ENCODE measurements at places on chromosomes 6 and 20.

DNA sequence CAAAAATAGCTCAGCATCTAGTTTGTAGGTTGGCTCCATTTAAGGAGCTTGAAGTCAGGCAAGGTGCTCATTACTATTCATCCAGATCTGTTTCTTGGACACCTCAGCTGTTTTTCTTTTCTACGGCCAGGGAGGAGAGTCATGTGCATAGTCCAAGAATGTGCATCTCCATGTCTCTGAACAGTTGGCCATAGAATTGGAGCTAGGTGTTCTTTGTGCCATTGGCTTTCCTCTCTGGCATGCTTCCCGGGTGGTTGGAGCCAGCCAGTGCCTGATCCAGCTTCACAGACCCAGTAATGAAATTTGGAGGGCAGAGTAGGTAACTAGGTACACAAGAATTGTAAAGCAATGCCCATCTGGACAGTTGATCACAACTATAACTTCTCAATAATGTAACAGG lies 21.6 kb downstream of the EYA4 start:
- no peak for DNase-seq

- DNase-seq = no peak
Measured at GRCh38 chr6:33018904-33019303, 9.5 kb upstream of the HLA-DOA start.

DNA sequence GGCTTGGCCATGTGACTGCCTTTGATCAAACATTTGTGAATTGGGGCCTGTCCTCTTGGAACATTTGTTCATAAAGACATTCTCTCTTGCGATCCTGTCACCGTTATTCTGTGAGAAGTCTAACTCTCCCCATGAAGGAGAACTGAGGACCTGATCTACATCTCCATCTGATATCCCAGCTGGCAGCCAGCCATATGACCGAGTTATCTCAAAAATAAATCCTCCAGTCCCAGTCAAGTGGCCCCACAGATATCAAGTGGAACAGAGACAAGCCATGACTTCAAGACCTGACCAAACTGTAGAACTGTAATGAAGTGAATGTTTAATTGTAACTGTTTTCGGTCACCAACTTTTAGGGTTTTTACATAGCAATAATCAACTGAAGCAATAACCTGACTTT lies 25.7 kb downstream of the SNX3 start:
- no peak for DNase-seq

DNA sequence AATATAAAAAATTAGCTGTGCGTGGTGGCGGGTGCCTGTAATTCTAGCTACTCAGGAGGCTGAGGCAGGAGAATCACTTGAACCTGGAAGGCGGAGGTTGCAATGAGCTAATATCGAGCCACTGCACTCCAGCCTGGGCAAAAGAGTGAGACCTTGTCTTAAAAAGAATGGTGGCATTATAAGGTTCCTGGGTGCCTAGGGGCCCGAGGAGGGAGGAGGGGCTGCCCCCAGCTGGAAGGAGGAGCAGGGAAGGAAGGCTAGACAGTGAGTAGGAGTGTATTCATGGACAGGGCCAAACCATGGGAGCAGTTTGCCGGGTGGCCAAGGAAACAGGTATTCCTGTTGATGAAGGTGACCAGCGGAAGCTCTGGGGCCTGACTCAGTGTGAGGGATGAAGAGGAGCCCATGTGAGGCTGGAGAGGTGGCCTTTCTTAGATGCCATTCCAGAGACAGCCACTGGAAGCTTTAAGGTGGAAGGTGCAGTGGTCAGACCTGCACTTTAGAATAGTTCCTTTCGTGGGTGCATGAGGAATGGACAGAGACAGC lies 24.2 kb downstream of the MANBAL start:
- no peak for DNase-seq

- DNase-seq = no peak
Measured at GRCh38 chr6:73537677-73538076, 16.8 kb upstream of the EEF1A1 start.

GRCh38 chr20:22333885-22334545 lies 250.4 kb downstream of the FOXA2 start:
- no peak for DNase-seq

DNA sequence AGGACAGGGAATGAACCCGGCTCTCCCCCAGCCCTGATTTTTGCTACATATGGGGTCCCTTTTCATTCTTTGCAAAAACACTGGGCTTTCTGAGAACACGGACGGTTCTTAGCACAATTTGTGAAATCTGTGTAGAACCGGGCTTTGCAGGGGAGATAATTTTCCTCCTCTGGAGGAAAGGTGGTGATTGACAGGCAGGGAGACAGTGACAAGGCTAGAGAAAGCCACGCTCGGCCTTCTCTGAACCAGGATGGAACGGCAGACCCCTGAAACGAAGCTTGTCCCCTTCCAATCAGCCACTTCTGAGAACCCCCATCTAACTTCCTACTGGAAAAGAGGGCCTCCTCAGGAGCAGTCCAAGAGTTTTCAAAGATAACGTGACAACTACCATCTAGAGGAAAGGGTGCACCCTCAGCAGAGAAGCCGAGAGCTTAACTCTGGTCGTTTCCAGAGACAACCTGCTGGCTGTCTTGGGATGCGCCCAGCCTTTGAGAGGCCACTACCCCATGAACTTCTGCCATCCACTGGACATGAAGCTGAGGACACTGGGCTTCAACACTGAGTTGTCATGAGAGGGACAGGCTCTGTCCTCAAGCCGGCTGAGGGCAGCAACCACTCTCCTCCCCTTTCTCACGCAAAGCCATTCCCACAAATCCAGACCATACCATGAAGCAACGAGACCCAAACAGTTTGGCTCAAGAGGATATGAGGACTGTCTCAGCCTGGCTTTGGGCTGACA lies 28.8 kb upstream of the ZBP1 start:
- no peak for DNase-seq

GRCh38 chr6:43240950-43241349 lies 2.3 kb upstream of the TTBK1 start:
- DNase-seq = no peak

DNA sequence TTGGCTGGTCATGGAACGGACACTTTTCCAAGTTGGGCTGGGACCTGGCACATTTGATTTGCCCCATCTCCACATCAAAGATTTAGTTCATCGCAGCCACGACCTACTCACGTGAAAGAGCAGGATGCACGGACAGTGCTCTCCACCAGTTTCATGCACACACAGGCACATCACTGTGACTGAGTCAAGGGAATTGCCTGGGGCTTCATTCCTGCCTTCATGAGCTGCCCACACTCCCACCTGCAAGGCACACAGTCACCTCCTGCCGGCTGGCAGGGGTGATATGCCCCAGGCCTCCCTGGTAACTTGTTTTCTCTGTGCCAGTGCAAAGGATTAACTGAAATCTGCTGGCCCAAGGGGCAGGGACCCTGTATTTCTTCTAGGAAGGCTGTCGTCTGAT lies 23.3 kb upstream of the CST1 start:
- no peak for DNase-seq

GRCh38 chr6:44614396-44614795 lies 226.9 kb downstream of the CDC5L start:
- DNase-seq = no peak

DNA sequence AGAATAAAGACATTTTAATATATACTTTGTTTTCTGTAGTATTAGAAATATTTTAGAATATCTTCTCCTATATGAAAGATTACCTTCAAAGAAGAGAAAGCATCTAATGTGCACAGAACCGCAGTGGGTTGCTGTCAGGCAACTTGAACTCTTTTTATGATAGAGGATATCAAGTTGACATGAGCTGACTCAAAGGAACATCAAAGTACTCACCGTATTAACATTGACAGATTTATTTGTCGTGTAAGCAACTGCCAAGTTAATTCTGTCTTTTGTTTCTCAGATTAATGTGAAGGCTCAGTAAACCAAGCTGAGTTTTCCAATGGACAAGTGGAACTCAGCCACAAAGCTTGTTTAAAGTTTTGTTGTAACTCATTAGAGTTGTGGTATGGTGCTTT lies 2.2 kb upstream of the GINM1 start:
- no peak for DNase-seq

DNA sequence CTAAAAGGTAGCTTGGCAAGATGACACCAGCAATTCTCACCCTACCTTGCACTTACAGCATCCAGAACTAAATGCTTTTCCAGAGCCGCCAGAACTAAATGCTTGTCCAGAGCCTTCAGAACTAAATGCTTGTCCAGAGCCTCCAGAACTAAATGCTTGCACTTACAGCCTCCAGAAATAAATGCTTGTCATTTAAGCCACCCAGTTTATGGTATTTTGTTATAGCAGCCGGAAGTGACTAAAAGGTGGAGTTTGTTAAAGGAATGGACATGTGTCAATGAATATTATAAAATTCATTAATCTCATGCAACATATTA lies 133.5 kb downstream of the GPX5 start:
- no peak for DNase-seq

- no peak for DNase-seq
Measured at GRCh38 chr6:131629651-131630050, 1.6 kb upstream of the MED23 start.

DNA sequence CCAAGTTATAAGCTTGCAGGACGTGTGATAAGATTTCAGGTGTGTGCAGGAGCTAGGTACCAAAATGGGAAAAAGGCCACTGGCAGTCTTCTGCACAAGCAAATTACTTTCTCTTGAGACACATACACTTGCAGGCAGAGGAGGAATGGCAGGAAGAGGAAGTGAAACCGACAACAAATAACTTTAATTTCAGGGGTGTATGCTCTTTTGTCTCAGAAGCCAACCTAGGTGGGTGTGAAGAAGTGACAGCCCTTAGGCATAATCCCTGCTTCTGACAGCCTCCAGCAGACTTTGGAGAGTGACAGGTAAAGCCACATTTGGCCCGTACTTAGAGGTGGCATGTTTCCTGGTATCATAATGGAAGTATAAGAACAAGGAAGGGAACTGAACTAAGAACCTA lies 118.8 kb upstream of the TRAF3IP2 start:
- no peak for DNase-seq

DNA sequence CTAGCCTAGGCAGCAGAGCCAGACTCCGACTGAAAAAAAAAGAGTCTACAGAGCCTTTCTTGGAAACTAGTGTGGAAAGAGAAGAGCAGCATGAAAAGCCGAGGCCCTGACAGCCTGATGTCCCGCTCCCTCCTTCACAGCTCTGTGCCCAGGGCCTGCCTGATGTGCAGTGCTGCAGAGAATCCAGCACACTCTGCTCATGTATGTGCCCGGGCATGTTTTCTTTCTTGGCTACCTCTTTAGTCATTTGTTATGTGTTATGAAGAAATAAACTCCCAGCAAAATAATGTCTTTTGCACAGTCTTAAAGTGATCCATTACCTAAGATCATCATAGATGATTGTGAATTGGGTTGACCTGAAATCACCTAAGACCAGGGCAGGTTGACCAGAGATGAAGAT lies 78.1 kb upstream of the EZR start:
- DNase-seq = no peak

GRCh38 chr6:106181664-106182418 lies 95.7 kb downstream of the PRDM1 start:
- DNase-seq = no peak

DNA sequence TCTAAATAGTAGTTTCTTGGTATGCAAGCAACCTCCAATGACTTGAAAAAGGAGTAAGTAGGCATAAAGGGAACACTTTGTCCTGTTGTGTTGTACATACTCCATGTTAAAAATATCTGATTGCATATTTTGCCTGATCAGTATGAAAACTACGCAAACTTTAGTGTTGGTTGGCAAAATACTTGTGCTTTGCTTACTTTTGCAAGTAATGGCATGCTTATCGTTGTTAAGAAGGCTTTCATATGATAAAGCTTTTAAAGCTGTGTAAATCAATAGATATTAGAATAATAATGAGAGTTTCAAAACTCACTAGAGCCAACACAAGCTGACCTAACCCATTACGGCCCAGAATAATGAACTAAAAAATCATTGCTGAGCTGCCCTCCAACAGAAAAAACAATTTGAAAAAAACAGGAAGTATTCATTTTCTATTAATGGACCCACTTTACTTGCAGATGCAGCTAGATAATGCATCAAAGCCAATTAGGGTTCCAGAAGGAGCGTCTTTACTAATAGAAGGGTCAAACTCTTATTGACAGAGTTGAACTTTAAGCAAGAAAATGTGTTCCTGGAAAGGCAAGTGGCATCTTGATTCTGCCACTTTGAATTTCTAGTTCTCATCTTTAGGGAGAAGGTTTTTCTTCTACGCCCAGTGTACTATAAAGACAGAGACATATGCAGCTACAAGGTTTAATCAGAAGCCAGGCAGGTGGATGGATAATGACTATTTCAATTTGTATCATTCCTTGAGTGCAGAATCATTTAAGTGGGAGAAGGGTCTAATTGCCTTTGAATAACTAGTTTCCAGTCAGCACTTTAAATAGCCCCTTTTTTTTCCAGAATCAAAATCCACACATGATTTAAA lies 82.2 kb downstream of the SNAP25 start:
- no peak for DNase-seq

GRCh38 chr20:12737900-12738299 lies 270.9 kb upstream of the SPTLC3 start:
- DNase-seq = no peak

DNA sequence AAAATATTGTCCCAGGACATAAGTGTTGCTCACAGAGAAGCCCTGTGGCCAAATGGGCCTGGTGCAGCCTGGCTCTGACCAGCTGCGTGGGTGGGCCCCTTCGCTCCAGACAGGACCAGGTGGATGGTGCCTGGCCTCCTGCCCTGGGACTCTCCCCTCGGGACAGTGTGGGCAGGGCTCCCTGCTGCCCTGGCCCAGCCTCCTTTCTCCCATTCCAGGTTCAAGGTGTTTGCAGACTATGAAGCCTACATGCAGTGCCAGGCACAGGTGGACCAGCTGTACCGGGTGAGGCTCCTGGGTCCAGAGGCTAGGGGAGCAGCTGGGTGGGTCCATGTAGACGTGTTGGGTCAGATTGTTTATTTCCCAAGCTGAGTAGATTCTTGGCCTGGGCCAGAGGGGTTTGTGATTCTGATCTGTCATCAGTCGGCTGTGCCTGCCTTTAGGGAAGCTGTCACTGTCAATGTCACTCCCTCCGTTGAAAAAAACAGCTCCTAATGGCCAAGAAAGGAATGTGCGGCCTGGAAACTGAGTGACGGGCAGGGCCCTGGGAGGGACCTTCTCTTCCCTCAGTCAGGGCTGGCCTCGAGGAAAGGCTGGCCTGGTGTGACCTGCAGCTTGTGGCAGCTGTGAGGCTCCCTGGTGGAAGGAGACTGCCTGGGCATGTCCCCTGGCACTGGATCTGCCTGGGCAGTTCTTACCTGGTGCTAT lies 47.7 kb downstream of the PYGB start:
- no peak for DNase-seq

Measured in T-helper 22 cell (primary cell).